ENCODE measurements at places on chromosomes 2 and 18. TPM values are rescaled to one million over a fixed set of nuclear protein-coding genes. Genes with fewer than 3 reads are reported as not detected.

GRCh38 chr2:59804732-59805131 lies 748.7 kb downstream of the BCL11A start:
- no peak for DNase-seq
- no peaks in the 10 kb centered on the region for H3K27me3 ChIP-seq
- H3K4me1 ChIP-seq: no peaks in the 10 kb centered on the region
- no peak overlapping the region for H3K4me3 ChIP-seq
- H3K27ac ChIP-seq: no peak overlapping the region

DNA sequence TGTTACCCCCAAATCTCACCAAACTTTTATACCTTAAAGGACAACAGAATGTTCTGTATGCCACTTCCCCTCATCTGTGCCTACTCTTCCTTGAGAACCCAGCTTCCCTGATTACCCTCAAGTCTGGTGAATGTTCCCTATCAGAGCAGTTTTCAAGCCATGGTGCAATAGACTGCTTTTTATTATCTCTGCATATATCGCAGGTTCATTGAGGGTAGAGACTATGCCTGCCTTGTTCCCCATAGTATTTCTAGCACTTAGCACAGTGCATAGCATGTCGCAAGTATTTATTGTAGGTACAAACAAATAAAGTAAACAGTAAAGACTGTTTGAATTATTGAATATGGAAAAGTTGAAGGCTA lies 146.6 kb downstream of the HAUS1 start:
- no peak overlapping the region for H3K27ac ChIP-seq
- H3K27me3 ChIP-seq: no peaks in the 10 kb centered on the region
- no peak for DNase-seq
- H3K36me3 ChIP-seq: no peaks in the 10 kb centered on the region

The TTC21B gene
- 39.5 TPM for total RNA-seq

The STAT4 gene
- 0.16 TPM for total RNA-seq

The NEU2 gene
- not detected for total RNA-seq

- peaks cover 13% of the 10 kb centered on the region for H3K36me3 ChIP-seq
- H3K4me3 ChIP-seq: no peak overlapping the region
- no peaks in the 10 kb centered on the region for H3K4me1 ChIP-seq
- no peak overlapping the region for H3K27ac ChIP-seq
These were observed 44.1 kb downstream of the TRAPPC12 start for GRCh38 chr2:3423492-3424170.

The CERKL gene
- total RNA-seq: not detected

All from GM23338 (cell line).